Testis (tissue), 5 donors: ENCODE measurements at places on chromosomes 1 and 21.

DNA sequence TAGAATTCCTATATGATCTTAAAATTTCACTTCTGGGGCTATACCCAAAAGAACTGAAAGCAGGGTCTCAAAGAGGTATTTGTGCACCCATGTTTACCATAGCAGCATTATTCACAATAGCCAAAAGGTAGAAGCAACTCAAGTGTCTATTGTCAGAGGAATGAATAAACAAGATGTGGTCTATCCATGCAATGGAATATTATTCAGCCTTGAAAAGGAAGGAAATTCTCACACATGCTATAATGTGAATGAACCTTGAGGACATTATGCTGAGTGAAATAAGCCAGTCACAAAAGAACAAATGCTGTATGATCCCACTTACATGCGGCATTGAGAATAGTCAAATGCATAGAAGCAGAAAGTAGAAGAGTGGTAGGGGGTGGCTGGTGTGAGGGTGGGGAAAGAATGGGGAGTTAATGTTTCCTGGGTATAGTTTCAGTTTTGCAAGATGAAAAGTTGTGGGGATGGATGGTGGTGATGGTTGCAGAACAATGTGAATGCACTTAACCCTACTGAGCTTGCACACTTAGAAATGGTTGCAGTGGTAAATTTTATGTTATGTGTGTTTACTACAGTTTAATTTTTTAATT is 122.4 kb downstream of the TOMM20 start:
- no peak overlapping the region for H3K4me3 ChIP-seq
- H3K36me3 ChIP-seq, result no peaks in the 10 kb centered on the region
- no peak for DNase-seq
- H3K27me3 ChIP-seq, result no peaks in the 10 kb centered on the region

- H3K36me3 ChIP-seq, result no peaks in the 10 kb centered on the region
- H3K27me3 ChIP-seq, result no peaks in the 10 kb centered on the region
- no peak overlapping the region for H3K27ac ChIP-seq
- DNase-seq, result no peak
- H3K4me3 ChIP-seq, result no peak overlapping the region
Measured at GRCh38 chr1:100184536-100184935, 6.5 kb upstream of the LRRC39 start.

- H3K27ac ChIP-seq, result no peak overlapping the region
Measured at GRCh38 chr1:193184776-193185175, 1.6 kb downstream of the B3GALT2 start.

DNA sequence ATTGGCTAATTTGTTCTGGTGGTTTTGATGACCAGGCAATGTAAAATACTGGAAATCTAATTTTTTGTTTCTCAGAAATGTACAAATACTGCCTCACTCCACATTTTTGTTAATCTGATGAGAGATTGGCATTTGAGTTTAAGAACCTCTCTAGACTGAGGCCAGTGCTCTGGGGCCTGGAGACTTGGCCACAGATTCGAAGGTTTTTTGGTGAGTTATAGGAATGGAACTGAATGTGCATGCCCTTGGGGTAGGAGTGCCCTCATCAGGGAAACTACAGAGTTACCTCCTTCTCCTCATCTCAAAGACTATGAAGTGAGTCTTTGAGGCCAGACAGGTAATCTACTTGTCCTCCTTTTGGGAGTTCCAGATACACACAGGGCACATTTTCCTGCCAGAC is 347.9 kb downstream of the LTN1 start:
- no peaks in the 10 kb centered on the region for H3K27me3 ChIP-seq
- no peak for DNase-seq
- H3K27ac ChIP-seq, result no peak overlapping the region
- H3K4me3 ChIP-seq, result no peak overlapping the region
- H3K36me3 ChIP-seq, result no peaks in the 10 kb centered on the region
